Left forelimb (tissue), 1 donor: ENCODE measurements at places on chromosomes 6 and 20.

DNA sequence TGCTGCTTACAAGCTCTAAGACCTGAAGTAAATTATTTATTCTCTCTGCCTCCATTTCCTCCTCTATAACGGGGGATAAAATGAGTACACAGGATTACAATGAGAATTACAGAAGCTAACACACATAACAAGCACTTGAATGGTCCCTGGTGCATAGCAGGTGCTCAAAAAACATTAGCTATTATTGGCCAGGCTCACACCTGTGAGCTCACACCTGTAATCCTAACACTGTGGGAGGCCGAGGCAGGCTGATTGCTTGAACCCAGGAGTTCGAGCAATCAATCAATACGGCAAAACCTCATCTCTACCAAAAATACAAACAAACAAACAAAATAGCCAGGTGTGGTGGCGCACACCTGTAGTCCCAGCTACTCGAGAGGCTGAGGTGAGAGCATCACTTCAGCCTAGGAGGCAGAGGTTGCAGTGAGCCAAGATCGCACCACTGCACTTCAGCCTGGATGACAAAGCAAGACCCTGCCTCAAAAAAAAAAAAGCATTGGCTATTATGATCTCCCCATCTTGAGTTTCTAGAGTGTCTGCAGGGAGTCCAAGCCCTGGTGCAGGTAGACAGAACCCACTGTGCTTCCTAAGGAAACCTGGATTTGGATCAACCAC is 68.1 kb downstream of the PREX1 start:
- DNase-seq = no peak

GRCh38 chr6:158211273-158212055 is 43.3 kb downstream of the GTF2H5 start:
- no peak for DNase-seq

GRCh38 chr6:37630281-37630799 is 67.3 kb downstream of the MDGA1 start:
- DNase-seq = no peak

- no peak for DNase-seq
These were observed 17.9 kb downstream of the CHMP4B start for GRCh38 chr20:33828967-33829560.

DNA sequence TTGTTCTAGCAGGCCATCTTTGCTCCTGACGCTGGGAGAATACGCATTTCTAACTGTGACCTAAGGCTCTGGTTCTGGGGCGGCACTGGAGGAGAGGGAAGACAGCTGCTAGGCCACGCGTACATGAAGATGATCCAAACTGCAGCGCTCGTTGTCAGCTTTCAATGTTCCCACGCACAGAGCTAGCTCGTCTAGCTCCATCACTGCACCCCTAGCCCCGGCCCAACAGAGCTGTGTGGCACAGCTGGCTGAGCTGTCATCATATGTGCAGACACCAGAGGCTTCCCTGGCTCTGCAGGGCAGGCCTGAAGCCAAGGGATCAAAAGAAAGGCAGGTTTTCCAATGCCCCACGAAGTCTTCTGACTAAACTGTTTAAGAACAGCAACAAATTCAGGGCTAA is 124.7 kb downstream of the IRF4 start:
- DNase-seq = no peak

GRCh38 chr20:22810626-22811569 is 224.2 kb upstream of the SSTR4 start:
- no peak for DNase-seq

DNA sequence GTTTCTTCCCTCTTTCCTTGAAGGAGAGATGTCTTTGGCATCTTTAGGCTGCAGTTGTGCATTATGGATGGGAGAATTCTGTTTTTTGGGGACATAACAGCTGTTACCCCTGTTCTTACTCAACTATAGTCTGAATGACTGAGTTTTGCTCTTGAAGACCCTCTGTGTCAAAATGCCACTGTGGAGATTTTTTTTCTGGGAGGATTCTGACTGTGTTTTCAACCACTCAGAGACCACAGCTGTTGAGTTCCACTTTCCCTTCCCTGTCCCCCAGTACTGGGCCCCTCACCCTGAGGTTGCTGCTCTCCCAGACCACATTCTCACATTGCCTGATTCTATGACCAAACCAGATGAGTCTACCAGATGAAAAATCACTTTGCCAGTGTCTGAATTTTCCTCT is 48.1 kb downstream of the NKX2-2 start:
- no peak for DNase-seq

DNA sequence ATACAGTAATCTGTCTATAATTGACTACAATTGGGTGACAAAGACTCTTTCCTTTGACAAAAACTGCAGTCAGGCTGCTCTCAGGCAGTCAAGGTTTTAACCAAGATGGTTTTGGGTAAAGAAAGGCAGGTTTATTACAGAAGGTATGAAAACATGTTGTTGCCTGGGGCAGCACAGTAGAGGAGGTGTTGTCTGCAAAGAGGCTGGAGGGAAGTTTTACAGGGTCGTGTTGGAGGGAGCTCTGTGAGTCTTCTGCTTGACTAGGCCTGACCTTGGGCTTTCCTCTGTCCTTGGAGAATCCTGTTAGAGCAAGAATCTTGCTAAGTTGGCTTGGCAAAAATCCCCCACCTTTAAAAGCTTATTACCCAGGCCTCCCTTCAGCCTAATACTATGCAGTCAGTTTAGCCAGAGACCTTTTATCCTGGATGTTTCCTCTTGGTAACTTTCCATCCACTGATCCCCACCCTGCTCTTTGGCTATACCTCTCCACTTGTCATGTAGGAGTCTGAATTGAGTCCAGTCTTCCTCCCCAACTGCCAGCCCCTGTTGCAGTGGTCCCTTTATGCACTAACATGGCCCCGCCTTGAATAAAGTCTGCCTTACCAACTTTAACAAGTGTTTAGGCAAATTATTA is 143.0 kb upstream of the SLC22A16 start:
- no peak for DNase-seq

DNA sequence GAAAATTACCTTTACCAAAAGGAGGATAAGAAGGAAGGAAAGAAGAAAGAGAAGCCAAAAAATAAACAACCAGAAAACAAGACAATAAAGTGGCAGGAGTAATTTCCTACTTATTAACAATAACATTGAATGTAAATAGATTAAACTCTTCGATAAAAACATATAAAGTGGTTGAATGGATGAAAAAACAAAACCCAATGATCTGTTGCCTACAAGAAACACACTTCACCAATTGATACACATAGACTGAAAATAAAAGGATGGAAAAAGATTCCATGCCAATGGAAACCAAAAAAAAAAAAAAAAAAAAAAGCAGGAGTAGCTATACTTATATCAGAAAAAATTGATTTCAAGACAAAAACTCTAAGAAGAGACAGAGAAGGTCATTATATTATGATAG is 518.9 kb downstream of the BCKDHB start:
- no peak for DNase-seq

GRCh38 chr6:54094293-54094692 is 16.9 kb upstream of the MLIP start:
- DNase-seq = no peak
